ENCODE measurements at places on chromosomes 12 and 14.

DNA sequence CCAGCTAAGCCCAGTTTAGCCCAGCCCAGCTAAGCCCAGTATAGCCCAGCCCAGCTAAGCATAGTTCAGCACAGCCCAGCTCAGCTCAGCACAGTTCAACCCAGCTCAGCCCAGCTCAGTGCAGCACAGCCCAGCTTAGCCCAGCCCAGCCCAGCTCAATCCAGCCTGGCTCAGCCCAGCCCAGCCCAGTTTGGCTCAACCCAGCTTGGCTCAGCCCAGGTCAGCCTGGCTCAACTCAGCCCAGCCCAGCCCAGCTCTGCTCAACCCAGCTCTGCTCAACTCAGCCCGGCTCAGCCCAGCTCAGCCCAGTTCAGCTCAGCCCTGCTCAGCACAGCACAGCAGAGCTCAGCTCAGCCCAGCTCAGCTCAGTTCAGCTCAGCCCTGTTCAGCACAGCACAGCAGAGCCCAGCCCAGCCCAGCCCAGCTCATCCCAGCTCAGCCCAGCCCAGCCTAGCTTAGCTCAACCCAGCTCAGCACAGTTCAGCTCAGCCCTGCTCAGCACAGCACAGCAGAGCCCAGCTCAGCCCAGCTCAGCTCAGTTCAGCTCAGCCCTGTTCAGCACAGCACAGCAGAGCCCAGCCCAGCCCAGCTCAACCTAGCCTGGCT, 330.9 kb downstream of the TMEM121 start:
- DNase-seq = peak; percentile 6

DNA sequence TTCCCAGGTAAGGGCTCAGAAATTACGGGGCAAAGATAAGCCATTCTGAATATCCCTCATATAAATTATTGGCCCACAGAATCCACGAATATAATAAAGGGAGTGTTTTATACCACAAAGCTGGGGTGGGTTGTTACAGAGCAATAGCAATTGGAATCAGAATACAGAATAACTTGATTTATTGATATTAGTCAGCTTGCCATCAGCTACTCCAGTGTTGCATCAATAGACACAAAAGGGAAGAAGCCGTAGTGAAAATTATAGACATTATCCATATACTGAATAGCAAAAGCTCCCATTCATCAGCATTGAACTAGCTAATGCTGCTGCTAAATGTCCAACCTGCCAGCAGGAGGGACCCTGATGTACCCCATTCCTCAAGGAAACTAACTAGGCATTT, 18.3 kb downstream of the MDGA2 start:
- DNase-seq = no peak

DNA sequence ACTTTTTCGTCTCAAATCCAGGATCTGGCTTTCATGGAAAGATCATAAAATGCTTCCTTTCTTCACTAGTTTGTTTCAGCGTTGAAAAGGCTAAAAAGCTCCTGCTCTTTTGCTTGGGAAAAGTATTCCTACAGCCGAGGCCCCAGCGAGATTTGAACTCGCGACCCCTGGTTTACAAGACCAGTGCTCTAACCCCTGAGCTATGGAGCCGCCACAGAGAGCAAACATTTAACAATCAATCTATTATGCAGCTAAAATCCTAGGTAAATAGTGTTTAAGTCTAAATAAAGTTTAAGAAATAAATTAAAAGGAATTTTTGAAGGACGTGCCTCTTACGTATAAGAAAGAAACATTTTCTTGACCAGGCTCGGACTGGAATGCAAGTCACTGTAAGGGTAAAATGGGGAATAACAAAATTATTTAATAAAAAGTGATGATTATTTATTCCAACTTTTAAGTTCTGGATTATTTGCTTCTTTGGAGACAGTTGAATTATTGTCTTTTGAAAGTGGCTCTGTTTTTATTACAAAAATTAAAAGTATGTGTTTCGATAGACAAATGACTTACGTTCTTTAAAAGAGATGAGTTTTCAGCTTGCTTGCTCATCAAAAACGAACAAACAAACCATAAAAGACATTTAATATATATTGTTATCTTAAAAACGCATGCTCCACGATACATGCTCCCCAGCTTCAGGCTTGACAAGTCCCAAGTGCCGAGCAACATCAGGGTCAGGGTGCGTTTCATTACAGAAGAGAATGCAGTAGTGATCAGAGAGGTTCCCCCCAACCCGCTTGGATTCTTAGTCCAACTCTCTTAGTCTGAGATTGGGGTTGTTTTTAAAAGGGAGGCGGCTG, 10.2 kb downstream of the OR6S1 start:
- DNase-seq = no peak

GRCh38 chr12:92332552-92332951, 186.9 kb upstream of the BTG1 start:
- DNase-seq = no peak

GRCh38 chr12:68557011-68557730, 53.5 kb upstream of the RAP1B start:
- DNase-seq = peak; percentile 22

- no peak for DNase-seq
Measured at GRCh38 chr12:18556161-18556560, 181.7 kb downstream of the PLCZ1 start.

DNA sequence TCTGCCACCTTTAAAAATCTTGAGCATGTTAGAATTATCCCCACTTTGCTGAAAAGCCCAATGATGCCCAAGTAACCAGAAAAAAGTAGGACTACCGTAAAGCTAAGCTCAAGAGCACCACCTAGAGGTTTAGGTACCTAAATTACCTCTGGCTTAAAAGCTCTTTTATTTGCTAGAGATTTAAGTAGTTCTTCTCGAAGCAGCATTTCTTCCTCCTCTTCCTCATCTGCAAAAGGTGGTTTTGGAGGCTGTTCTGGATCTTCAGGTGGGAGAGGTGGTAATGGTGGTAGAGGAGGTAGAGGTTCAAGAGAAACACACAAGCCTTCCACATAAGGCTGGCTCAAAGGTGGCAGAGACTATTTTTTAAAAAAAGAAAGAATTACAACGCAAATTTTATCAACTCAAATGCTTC, 26.9 kb downstream of the ZFC3H1 start:
- no peak for DNase-seq

DNA sequence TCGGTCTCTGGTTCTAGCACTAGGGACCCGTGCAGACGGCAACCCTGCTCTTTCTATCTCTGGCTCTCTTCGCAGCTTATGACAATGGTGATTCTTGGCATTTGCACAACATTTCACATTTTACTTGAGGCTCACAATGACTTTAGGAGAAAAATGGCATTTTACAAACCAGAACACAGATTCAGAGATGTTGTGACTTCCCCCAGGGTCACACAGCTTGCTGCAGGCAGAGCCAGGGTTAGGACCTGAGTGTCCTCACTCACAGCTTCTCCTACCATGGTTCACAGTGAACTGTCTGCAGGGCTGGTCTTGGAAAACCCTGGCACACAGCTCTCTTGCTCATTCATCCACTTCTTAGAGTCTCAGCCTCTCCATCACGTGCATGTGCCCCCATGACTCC, 23.7 kb downstream of the P2RX7 start:
- no peak for DNase-seq

- no peak for DNase-seq
Measured at GRCh38 chr12:109685574-109686447, 27.8 kb upstream of the FAM222A start.

GRCh38 chr12:31853520-31853919, 105.7 kb upstream of the RESF1 start:
- DNase-seq = no peak

All from 8988T (cell line).